ENCODE measurements at places on chromosomes 16 and 17. TPM values are rescaled to one million over a fixed set of nuclear protein-coding genes. Genes with fewer than 3 reads are reported as not detected.

Gene GPRC5C
- 27.5 TPM for total RNA-seq

Gene CPHXL2
- not detected for total RNA-seq

Gene COPS3
- 48.1 TPM for total RNA-seq

Gene GPR142
- 0.98 TPM for total RNA-seq

Gene C17orf50
- total RNA-seq: not detected

Gene SOX15
- 44.4 TPM for total RNA-seq

Gene FBXW10
- 0.25 TPM for total RNA-seq

Gene ARHGAP23
- total RNA-seq: 70.2 TPM

Gene HSD17B1
- total RNA-seq: 2.0 TPM

Gene KRTAP9-2
- not detected for total RNA-seq

Gene KRT20
- total RNA-seq: not detected

Gene HAP1
- total RNA-seq: 1.2 TPM

Gene OR3A2
- not detected for total RNA-seq

Gene UTS2R
- total RNA-seq: not detected

Gene CD300LF
- 0.49 TPM for total RNA-seq

Gene CLEC3A
- not detected for total RNA-seq

Gene CIAO2B
- 105 TPM for total RNA-seq

Gene FOXN1
- 3.4 TPM for total RNA-seq

Gene CDT1
- 10.8 TPM for total RNA-seq

Gene LITAFD
- not detected for total RNA-seq

Gene TAC4
- not detected for total RNA-seq

Gene SEPTIN12
- not detected for total RNA-seq

Gene KRTAP4-7
- not detected for total RNA-seq

Gene CFAP97D1
- not detected for total RNA-seq

Gene RASL10B
- 9.1 TPM for total RNA-seq

Gene FAM234A
- total RNA-seq: 23.3 TPM

Gene NPIPB13
- 0.25 TPM for total RNA-seq

Gene NACA2
- total RNA-seq: not detected

Gene TBX2
- 9.8 TPM for total RNA-seq

Gene FNDC8
- not detected for total RNA-seq

Gene PSMD11
- 46.9 TPM for total RNA-seq

Gene TCAP
- 0.49 TPM for total RNA-seq

Gene PERCC1
- not detected for total RNA-seq

Gene MPV17L
- 4.4 TPM for total RNA-seq

Gene NATD1
- 4.2 TPM for total RNA-seq

Gene CIITA
- 16.7 TPM for total RNA-seq

Gene NXPH3
- 18.4 TPM for total RNA-seq

Gene RBFOX1
- total RNA-seq: 6.6 TPM

Gene TOX3
- 1.2 TPM for total RNA-seq

Gene TLCD3A
- total RNA-seq: 18.7 TPM

Gene PRDM7
- total RNA-seq: not detected

Gene CEP295NL
- 7.9 TPM for total RNA-seq

Gene BAHCC1
- total RNA-seq: 9.1 TPM

Gene TP53TG3C
- total RNA-seq: not detected

Gene RGS9
- 8.1 TPM for total RNA-seq

Gene CHST5
- total RNA-seq: not detected

Gene KRTAP9-8
- total RNA-seq: not detected

Gene TMEM92
- 0.74 TPM for total RNA-seq

Gene VTN
- total RNA-seq: 2.7 TPM
